IPS DF 19.7 (cell line): ENCODE measurements at places on chromosomes 16 and 17.

GRCh38 chr16:75306099-75306762 lies 54.8 kb upstream of the BCAR1 start:
- no peak for DNase-seq

- no peak for DNase-seq
These were observed 44.0 kb downstream of the MYH3 start for GRCh38 chr17:10612957-10613744.

- DNase-seq, result no peak
These were observed at the start of gene ICAM2 for GRCh38 chr17:64020056-64020766. Gene ICAM2 (minus strand): TSS chr17:64020633. CDS start chr17:64006691, 13,942 bp downstream.

DNA sequence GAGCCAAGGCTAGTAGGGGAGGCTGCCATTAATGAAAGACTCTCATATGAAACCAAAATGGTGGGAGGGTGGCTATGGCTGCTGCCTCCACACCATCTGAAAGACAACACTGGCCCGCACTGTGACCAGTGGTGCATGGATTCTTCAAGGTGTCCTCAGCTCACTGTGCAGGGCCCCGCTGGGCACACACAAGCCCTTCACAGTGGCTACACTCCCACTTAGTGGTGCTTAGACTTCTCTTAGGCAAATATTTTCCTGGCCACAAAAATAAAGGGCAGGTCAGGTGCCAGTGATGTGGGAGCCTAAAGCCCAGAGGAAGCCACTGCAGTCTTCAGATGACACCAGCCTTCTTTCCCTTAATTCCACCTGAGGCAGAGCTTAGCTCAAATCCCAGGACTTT lies 38.1 kb upstream of the IRX3 start:
- no peak for DNase-seq

DNA sequence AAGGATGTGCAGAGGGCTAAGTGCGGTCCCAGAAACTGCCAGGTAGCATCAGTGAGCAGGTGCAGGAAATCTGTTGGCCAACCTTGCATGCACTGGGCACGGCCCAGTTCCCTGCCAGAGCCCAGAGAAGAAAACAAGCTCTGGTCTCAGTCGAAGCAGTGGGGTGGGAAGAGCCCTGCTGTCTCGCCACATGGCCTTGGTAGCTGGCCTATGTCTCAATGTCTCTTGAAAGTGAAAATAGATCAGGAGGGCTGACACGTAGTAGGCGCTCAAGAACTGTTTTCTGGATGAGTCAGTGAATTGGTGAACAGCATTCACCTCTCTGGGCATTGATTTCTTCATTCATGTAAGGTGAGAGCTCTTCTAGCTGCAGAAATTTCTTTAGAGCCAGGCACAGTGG lies 90.4 kb downstream of the MARF1 start:
- DNase-seq, result no peak

DNA sequence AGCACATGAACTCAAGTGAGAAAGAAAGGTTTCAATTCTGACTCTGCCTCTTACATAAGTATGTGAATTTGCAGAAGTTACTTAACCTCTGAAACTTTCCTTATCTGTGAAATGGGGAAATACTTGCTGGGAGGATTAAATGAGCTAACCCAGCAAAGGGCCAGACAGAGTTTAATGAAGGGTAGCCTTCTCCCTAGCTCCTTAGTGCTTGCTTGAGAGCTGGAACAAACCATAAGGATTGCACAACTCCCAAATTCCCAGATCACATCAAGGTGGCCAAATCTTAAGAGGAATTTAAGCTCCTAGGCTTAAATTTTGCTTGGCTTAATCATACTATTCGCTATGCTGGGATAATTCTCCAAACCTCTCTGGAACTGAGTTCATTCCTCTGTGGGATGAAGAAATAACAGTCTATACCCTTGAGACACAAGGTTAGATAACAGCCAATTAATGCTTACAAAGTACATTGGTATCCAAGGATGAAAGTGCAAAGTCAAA lies 11.8 kb upstream of the WSB1 start:
- DNase-seq, result no peak
